ENCODE measurements at places on chromosomes 7 and 10.

- DNase-seq = no peak
These were observed 148.8 kb downstream of the LRRC4 start for GRCh38 chr7:127882313-127882920.

DNA sequence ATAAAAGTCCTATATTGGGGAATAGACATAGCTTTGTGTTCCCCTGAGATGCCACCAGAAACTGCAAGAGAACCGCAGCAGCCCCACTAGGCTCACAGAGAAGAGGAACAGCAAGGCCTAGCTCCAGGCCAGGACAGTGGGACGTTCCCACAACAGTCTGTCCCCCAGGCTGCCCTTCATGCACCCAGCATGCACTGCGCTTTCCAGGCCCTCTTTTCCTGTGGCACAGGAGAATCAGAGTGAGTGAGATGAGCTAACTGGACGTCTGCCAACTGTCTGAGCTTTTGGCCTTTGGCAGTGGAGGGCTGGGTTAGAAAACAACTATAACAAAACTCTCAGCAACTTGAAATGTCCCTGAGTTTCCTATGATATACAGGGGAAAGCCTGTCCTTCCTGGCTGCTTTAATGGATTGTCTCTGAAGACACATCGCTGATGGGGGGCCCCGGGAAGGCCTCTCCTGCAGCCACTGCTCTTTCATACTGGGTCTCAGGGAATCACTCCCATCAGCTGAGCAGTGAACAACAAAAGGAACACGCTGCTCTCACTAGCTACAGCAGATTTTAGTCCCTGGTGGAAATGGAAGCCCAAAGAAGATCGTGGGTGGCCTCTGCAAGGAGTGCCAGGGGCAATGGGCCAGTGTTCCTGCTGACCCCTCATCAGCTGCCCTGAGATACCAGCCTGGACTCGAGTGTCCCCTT, 53.5 kb downstream of the PODXL start:
- no peak for DNase-seq

DNA sequence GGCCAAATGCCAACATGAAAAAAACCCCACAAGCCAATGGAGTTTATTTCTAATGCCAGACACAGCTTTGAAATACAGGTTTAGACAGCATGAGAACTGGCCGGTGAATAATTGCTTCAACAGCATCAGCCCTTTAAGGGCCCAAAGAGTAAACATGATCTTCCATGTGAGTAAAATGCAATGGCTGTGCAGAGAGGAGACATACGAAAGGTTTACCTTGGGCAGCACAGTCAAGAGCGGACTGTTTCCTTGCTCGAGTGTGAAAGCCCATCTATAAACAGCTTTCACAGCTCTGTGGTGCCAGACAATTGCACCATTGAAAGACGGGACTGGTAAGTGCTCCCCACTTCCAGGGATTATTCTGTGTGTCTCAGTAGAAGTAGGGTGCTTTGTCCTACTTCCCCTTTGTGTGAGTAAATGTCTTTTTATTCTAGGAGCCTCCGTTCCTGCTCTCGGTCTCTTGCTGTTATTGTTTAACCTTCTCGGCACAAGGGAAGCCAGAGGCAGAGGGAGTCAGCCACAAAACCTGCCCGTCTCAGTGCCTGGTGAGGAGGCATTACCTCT, 77.8 kb upstream of the KAT6B start:
- no peak for DNase-seq

DNA sequence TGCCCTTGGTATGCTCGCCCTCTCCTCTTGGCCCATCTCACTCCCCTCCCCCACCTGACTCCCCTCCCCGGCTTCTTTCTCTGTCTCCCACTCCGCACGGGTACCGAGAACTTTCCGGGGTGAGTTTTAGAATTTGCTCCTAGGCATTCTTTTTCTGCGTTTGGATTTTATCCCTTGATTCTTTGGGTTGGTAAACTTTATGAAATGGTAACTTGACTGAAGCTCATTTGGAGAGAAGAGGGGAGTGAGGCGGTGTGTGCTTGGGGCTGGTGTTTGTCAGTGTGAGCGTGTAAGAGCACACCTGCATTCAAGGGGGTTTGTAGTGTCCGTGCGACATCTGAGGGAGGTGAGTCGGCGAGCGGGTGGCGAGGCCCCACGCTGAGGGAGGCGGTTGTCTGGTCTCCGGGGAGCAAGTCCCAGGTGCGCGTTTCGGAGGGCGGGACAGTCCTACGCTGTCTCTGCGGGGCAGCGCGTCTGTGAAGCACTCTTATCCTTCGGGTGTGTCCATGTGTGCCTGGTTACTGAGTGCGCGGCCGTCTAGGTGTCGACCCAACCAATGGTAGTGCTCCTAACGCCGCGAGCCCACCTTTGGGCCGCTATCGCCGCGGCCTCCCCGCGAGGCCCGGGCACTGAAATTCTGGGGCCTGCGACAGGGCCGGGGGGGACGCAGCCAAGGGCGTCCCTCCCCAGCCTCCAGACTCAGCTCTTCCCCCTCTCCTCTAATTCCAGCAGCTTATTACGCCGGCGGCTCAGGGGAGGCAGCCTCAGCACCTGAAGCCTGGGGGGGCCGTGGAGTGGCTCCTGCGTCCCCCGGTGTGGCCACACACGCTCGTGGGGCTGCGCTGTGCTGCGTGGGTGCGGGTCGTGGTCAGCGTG, 2.6 kb upstream of the ZNF503 start:
- DNase-seq = no peak

DNA sequence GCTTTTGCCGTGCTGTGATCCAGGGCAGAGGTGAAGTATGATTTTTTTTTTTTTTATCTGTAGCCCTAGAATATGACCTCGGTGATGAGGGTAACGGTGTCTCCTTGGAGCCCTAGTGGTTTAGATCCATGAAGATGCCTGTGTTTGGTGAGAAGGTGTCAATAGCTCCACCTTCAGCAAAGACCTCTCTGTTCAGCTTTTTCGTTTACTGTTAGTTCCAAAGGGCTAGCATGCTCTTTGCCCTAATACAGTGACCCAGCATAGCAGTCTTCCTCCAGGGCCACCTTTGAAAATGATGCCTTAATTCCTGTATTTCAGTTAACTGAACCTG, 746 bp upstream of the MRPS16 start:
- DNase-seq = no peak

DNA sequence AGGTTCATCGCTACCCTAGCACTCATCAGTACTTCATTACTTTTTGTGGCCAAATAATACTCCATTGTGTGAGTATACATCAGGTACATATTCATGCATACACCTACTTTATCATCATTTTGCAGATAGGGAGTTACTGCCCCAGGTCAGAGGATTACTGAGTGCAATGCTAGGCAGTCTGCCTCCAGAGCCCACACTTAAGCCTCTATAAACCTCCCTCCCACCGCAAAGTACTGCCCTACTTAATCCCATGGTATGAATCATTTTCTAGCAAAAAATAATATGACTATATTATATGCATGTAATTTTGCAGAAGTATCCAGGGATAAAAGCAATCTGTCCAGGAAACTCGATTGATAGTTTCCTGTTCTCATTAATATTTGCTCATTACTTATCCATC, 194.3 kb downstream of the GRID1 start:
- no peak for DNase-seq

- no peak for DNase-seq
These were observed 60.8 kb upstream of the HECTD2 start for GRCh38 chr10:91349381-91349780.

- DNase-seq = no peak
These were observed 1.1 kb upstream of the PTPN12 start for GRCh38 chr7:77536017-77536412.

- DNase-seq = peak; percentile 2
These were observed 233.1 kb downstream of the CCDC3 start for GRCh38 chr10:12768156-12769100.

DNA sequence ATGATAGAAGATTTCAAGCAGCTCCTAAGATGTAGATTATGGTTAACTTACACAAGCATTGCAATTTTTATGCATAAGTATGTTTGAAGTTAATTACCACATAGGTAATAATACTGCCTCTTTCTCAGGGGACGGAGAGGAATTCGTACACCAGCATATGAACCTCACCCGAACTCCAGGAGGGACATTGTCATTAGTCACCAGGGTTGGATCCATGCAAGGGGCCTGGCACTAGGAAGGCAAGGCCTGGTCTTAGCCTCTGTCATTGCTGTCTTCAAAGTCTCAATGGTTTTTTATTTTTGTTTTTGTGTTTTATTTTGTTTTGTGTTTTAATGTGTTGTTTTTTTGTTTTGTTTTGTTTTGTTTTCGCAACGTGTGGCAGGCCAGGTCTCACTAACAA, 145.6 kb upstream of the PPP2R2D start:
- no peak for DNase-seq

DNA sequence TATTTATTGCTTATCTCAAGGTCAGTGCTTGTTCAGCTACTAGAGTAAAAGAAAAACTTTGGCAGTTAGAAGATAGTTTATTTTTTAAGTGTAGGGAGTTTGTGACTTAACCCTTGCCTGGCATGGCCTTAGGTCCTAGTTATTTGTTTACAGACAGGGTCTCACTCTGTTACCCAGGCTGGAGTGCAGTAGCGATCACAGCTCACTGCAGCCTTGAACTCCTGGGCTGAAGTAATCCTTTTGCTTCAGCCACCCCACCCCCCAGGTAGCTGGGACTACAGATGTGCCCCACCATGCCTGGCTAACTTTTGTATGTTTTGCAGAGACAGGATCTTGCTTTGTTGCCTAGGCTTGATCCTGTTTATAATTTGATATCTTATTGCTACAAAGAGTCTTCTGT, 4.2 kb downstream of the ANLN start:
- peak; percentile 15 for DNase-seq

DNA sequence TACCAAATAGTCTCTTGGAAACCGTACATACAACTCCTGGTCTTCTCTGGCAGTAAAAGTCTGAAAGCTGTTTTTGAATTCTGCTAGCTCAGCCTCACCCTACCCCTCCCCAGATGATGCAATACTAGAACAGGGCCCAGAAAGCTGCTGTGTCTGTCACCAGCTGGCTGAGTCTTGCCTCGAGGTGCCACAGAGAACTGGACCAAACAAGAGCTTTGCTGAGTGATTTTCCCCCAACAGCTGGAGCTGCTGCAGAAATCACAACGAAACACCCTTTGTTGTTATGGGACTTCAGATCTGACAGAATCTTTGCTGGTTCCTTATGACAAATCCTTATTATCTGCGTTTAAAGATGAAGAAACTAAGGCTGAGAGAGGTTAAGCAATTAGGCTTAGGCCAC, 134.1 kb downstream of the SPAG6 start:
- DNase-seq = no peak

GRCh38 chr7:2497500-2498336, 21.5 kb upstream of the GRIFIN start:
- no peak for DNase-seq

- DNase-seq = no peak
These were observed 80.9 kb downstream of the ABLIM1 start for GRCh38 chr10:114577133-114577532.

GRCh38 chr10:124176349-124177179, 83.2 kb upstream of the CHST15 start:
- DNase-seq = no peak

GRCh38 chr10:3978761-3979160, 193.8 kb upstream of the KLF6 start:
- no peak for DNase-seq

- no peak for DNase-seq
These were observed 88.8 kb downstream of the DNMBP start for GRCh38 chr10:99920901-99921300.

DNA sequence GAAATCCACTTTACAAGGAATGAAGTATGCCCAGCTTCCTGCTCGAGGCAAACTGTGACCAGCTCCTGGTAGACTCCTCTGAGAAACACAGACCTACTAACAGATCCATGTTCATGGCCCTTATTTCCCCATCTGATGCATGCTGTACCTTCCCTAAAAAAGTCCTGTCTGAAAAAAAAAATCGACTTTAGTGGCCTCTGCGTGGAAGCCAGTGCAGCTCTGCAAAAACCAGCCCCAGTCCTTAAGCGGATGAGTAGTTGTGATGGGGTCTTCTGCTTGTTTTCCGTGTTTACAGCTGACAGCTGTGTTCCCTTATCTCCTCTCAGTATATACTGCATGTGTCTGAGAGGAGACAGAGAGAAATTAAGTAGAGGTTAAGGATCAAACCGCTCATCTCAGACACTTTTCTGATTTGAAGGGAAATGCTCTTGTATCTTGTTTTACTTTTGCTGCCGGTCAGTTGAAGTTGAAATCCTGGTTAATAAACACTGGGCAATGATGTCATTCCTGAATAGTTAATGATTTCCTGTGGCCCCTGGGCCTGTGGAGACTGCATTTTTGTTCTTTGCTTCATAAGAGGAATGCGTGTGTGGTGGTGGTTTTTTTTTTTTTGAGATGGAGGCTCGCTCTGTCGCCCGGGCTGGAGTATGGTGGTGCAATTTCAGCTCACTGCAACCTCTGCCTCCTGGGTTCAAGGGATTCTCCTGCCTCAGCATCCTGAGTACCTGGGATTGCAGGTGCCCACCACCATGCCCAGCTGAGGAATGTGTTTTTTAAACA, 67.6 kb downstream of the DOCK1 start:
- no peak for DNase-seq

- no peak for DNase-seq
These were observed 43.1 kb upstream of the FOXK1 start for GRCh38 chr7:4638781-4639575.

- peak; percentile 99 for DNase-seq
These were observed 55.2 kb downstream of the EGFR start for GRCh38 chr7:55073976-55074528.

DNA sequence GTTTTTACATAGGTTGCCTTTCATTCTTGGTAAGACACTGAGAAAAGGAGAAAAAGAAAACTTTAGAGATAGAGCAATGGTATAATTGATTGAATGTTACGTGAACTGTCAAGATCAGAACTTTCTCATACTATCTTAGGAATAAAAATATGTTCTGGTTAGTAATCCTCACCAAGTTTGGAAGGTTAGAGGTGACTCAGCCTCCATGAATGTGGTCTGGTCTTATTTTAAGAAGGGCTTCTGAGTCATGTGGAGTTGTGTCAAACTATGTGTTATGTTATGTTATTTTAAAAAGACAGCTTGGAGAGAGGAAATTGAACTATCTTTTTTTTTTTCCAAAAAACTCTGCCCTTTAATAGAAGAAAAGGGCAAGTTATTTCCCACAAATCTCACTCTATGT, 458.6 kb upstream of the KLF6 start:
- peak; percentile 85 for DNase-seq

DNA sequence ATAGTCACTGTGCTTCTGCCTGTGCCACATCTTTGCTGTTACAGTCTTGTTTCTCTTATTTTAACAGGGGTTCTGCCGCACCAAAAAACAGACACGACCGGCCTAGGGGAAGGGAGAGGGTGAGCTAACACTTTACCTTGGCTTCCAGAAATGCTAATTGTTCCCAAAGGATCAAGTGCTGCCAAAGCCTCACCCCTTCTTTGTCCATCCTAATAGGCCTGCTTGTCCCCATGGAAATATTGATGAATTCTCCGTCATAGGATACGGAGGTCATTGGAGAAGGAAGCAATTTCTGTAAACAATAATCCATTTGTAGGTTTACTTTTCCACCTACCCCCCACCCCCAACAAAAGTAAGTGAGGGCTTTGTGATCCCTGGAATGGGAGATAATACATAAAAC, 567.3 kb downstream of the KCNMA1 start:
- DNase-seq = no peak

GRCh38 chr10:80871083-80871482, 333.4 kb downstream of the SH2D4B start:
- DNase-seq = no peak

- no peak for DNase-seq
These were observed 76.0 kb downstream of the DIP2C start for GRCh38 chr10:613271-614138.

- DNase-seq = no peak
These were observed 145.1 kb downstream of the PLXNA4 start for GRCh38 chr7:132430861-132431822.

Measured in Panc1 (cell line).